D341Med (cell line): ENCODE measurements at places on chromosomes 12 and 14.

DNA sequence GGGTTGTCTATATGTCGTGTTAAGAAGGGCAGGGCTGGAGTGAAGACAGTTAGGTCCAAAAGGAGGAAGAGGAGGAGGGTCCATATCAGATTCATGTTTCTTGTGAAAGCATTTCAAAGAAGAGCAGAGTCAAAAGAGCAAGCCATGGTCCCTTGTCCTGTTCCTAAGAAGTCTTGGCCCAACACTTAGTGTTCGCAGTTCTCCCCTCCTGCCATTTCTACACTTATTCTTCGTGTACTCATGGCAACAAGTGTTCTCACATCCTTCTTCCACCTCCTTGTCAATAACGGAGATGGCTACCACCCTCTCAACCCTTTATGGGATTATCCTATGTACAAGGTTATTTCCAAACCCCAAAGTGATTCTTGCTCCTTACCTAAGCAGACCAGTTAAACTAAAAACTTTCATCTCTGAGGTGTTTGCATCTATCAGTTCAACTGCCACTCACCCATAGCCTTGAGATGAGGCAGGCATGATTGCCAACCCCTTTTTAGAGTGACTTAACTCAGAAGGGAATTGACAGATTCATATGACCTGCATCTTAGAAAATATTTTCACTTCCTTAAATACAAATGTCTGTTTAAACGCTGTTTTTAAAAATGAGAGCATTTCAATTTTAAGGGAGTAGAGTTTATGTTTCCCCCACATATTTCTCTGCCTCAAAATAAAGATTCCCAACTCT, 19.8 kb upstream of the RNASE2 start:
- no peak for DNase-seq

DNA sequence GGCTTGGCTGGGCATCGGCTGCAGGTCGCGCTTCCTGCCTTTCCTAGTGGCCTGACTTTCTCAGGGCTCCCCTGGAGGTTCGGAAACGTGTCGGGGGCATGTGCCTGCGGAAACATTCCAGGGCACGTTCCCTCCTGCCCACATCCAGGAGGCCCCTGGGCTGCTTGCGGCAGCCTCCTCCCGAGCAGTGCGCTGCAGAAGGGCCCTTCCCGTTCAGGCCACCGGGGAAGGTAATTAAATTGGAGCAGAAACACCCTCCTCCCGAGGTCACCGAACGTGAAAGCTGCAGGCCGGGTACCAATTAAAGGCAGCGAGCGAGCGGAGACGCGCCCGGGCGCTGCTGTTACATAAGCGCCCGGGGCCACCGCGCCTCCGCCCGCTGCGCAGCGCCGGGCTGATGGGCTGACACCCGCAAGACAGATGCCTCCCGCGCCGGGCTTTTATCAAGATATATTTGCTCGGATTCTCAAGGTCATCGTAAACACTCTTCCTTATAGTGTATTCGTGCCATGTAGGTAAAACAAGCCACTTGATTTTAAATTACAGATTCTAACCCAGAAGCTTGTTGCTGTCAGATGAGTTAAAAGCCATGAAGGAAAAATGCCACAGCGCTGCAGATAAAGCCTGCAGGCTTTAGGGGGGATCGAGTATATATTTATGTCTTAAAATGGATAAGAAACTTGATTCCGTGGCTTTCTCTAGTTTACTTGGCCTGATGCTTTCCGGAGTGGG, 31.4 kb downstream of the SSPN start:
- DNase-seq, result peak; percentile 58

- no peak for DNase-seq
Measured at GRCh38 chr12:4114986-4115385, 158.6 kb upstream of the CCND2 start.

GRCh38 chr12:110501399-110501751, 536 bp downstream of the VPS29 start:
- no peak for DNase-seq

- no peak for DNase-seq
Measured at GRCh38 chr12:92574051-92574783, 128.6 kb upstream of the PLEKHG7 start.
